NCI-H2107 (cell line): ENCODE measurements at places on chromosomes 5 and 9.
A peak's percentile ranks its signal among the peaks of the same experiment; 100 is the strongest.

DNA sequence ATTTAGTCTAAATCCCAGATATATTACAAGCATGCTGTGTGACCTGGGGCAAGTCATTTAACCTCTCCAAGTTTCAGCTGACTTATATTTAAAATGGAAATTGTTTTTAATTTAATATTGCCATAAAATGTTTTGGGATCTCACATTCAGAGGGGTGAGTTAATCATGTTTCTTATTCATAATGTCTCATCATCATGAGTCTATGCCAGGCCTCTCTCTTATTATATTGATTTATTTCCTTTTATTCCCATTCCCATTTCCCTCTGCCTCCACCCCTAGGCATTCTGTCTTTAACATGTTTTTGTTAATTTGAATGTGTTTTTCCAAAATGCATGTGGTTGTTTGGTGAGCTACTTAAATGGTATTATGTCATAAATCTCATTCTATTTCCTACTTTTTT lies 39.0 kb upstream of the TTC1 start:
- DNase-seq, result no peak

- DNase-seq, result no peak
These were observed 2.4 kb downstream of the WDR31 start for GRCh38 chr9:113337714-113338113.

GRCh38 chr5:600886-601541 lies 11.1 kb upstream of the CEP72 start:
- DNase-seq, result peak; percentile 27

DNA sequence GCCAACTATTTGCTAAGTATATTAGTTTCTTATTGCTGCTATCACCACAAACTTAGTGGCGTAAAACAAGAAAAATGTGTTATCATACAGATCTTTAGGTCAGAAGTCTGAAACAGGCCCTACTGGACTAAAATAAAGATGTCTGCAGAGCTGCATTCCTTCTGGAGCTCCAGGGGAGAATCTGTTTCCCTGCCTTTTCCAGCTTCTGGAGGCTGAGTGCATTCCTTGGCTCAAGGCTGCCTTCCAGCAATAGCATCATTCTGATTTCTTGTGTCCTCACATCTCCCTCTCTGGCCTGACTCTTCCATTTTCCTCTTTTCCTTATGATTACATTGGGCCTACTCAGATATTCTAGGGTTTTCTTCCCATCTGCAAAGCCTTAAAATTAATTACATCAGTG lies 15.9 kb downstream of the MAN2A1 start:
- DNase-seq, result no peak

DNA sequence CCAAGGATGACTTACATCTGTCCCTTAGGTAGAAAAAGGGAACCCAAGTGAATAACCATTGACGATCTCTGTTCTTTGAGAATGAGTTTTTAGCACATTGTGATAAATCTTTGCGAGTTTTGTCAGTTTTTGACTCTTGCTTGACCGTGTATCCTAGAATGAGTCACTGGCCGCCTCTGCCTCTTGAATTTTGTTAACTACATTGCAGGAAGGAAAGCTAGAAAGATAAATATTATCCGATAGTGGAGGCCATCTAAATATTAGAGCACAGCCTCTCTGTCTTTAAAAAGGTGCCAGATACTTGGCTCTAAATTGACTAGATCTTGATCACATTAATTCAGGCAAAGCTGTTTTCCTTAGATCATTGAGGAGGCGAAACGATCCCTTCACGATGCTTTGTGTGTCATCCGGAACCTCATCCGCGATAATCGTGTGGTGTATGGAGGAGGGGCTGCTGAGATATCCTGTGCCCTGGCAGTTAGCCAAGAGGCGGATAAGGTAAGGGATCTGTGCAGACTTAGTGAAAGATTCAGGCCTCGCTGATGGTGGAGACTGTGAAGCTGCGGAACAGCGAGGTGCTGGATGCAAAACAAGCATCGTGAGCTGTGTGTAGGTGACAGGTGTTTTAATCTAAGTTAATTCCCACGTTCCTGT lies 12.2 kb downstream of the CCT5 start:
- no peak for DNase-seq

GRCh38 chr5:134189031-134189430 lies 12.3 kb upstream of the SKP1 start:
- no peak for DNase-seq

- no peak for DNase-seq
These were observed 265.3 kb downstream of the MLLT3 start for GRCh38 chr9:20357037-20357432.

GRCh38 chr5:17891881-17892280 lies 257.6 kb downstream of the TAF11L14 start:
- DNase-seq, result no peak

DNA sequence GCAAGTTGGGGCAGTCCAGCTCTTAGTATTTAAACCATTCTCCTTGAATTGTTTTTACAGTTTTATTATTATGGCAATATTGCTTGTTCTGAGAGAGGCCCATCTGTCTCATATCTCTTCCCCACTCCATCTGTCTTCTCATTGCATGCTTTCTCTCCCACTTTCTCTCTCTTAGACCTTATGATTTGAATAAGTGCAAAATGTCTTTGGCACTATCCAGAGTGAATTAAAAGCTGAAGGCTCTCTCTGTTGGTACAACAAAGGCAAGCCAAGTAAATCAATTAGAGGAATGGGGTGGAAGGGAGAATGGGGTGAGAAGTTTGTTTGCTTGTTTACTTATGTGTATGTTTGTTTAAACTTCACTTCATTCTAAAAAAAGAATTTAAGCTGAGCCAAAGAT lies 195.3 kb upstream of the RFX3 start:
- DNase-seq, result no peak

DNA sequence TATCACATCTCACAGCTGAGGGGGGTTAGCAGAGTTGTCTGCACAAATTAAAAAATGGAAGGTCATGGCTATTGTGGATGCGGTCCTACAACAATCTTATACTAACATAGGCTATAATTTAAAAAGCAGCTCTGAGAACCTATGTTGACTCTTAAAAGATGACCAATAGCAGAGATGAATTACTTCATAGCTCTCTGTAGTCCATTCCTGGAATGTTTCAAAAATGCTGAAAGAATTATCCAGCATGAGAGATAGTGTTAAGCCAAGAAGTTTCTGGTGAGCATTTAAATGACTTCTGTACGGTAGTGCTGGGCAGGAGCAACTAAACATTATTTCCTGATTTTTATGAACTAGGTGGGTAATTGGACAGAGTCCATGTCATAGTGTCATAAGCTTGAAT lies 218.2 kb upstream of the NUDT12 start:
- DNase-seq, result no peak

GRCh38 chr5:139745800-139746690 lies 49.6 kb upstream of the PSD2 start:
- no peak for DNase-seq

- DNase-seq, result no peak
These were observed 61.4 kb downstream of the SERINC5 start for GRCh38 chr5:80194468-80194867.

- peak; percentile 87 for DNase-seq
These were observed 21.5 kb downstream of the MVB12B start for GRCh38 chr9:126347911-126348760.

DNA sequence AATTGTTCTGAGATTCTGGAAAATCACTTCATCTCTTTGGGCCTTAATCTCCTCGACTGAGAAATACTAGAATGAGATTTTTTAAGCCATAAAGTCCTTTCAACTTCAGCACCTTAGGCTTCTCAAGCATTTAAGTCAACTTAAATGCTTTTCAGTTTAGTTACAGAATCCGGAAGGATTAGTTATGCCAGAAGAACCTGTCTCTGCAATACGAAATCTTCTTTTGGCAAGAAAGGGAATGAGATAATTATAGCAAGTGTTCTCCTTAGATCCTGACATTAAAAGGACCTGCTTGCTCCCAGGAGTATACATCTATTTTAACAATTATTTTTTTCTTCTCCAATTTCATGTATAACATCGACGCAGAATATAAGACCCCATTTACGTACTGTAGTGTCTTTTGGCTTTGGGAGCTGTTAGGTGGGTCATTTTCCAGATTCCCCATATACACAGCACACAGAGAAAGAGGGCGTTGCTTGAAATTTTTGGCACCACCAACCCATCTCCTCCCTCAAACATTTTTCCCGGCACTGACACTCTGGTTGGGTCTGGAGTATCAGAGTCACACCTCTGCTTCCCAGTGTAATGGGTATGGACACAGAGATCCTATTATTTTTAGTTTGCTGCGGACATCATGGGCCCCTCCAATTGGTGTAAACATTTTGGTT lies 43.6 kb upstream of the CLINT1 start:
- no peak for DNase-seq

GRCh38 chr5:125583321-125584139 lies 837.1 kb upstream of the ZNF608 start:
- DNase-seq, result no peak

GRCh38 chr5:31855134-31856040 lies 216.5 kb downstream of the PDZD2 start:
- no peak for DNase-seq

DNA sequence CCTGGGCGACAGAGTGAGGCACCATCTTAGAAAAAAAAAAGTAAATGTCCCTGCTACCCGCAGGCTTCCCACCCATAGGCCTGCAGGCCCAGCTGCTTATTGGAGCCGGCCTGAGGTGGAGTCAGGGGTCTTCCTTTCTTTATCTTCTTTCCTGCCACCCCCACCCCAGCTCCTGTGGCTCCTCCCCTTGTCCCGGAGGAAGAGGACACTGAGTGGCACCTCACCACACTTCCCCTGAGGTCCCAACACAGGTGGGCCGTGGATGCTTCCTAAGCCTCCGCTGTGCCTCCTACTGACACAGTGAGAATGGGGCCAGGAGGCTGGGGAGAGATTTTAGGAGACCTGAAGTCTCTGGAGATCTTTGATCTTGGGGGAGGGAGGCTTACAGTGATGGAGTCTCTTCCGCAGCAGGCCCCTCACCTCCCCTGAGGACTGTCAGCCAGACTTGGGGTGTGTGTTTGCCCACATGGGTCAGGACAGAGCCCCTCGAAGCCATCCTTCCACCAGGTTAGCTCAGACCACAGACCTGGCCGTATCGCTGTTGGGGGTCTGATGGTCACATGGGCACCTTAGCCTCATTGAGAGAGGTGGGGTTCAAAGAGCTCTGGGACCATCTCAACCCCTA lies 135.4 kb upstream of the IER5L start:
- DNase-seq, result no peak

GRCh38 chr5:116575326-116576052 lies 866 bp upstream of the SEMA6A start:
- no peak for DNase-seq

DNA sequence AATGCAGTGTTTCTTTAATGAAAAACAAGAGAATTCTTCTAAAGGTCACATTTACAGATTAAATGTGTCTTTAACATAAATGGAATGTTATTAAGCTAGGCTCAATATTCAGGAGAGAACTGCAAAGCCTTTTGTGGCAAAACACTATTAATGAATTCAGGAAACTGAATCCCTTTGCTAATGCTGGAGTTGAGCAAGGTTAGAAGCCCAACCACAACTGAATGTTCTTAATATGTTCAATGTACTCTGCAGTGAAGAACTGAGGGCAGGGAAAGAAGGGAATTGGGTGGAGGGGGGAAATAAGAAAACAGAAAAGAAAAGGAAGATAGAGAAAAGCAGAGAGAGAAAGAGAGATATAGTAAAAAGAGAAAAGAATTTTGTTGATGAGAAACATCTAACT lies 276.7 kb upstream of the TMEM161B start:
- no peak for DNase-seq

DNA sequence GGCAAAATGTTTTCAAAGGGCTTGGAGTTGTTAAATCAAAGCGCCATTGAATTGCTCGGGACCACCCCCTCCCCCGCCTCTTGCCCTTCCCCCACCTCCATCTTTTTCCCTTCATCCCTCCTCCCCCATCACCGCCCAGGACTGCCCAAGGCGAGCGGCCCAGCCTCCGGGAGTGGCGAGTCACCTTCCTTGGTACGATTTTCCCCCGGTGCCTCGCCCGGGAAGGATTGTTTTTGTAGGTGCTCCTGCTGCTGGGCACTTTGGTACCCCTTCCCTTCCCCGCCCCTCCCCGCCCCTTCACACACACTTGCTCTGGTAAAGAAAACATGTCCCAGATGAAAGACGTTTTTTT lies 61.2 kb downstream of the TMEM174 start:
- DNase-seq, result no peak

GRCh38 chr5:83414601-83415000 lies 56.9 kb upstream of the VCAN start:
- DNase-seq, result no peak

DNA sequence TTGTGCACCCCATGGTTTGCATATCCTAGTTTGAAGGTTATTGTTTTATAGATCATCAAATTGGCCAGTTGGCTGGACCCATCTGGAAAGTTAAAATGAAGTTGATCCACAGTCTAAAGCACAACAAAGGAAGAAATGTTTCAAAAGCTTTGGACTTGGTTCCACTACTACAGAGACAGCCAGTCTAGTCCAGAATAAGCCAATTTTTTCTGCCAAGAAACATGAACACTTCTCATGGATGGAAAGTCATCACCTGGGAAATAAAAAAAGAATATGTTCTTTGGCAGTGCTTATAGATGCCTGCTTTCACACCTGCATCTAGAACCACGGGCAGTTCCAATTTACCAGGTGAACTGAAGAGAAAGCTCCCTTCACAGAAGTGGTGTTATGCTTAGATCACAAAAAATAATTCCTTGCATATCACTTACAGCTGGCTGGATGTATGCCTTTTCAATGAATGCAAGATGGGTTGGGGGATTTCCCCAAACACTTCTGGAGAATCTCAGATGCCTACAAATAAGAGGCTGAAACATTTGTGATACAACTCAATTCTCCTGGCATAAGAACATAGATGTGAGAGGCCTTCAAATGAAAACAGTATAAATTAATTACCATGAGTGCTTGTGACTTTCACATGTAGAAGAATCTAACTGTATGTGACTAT lies 26.9 kb downstream of the C9 start:
- DNase-seq, result no peak

DNA sequence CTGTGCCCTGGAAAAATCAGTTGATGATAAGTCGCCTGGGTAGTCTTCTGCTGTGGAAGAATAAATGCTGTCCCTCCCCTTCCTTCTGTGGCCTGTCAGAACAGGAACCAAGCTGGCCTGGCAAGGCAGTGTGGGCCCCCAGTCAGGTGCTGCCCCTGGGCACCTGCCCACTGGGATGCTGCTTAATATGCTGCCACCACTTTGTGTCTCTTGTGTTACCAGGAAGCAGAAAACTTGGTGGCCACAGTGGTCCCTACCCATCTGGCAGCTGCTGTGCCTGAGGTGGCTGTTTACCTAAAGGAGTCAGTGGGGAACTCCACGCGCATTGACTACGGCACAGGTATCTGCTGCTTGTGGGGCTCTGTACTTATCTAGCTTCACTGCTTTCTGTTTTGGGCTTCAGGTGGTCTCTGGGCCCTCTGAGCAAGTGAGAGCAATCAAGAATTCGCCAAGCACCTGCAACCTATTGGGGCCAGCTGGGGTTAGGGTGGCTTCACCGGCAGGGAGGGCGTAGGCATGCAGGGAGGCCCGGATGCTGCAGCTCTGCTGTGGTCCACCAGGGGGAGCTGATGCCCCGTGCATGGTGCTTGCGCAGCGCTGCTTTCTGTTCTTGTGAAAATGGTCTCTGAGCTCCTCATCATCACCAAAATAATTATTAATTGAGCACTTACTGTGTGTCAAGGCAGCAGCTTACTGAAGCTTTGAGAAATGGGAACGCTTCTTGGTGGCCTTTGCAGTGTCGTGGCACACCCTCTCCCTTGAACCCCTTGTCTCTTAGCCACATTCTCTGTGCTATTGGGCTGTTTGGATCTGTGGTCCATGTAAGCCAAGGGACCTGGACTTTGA lies 20.3 kb downstream of the PTPA start:
- peak; percentile 40 for DNase-seq

- no peak for DNase-seq
These were observed 56.5 kb downstream of the SLC22A5 start for GRCh38 chr5:132425975-132426524.

- DNase-seq, result no peak
These were observed 252.9 kb downstream of the MAT2B start for GRCh38 chr5:163758283-163758711.

- DNase-seq, result no peak
These were observed 409.9 kb downstream of the CTNND2 start for GRCh38 chr5:11494340-11494739.
